ENCODE measurements at places on chromosomes 2 and 18.

- no peak for DNase-seq
These were observed 9.2 kb downstream of the LRRFIP1 start for GRCh38 chr2:237636578-237636977.

DNA sequence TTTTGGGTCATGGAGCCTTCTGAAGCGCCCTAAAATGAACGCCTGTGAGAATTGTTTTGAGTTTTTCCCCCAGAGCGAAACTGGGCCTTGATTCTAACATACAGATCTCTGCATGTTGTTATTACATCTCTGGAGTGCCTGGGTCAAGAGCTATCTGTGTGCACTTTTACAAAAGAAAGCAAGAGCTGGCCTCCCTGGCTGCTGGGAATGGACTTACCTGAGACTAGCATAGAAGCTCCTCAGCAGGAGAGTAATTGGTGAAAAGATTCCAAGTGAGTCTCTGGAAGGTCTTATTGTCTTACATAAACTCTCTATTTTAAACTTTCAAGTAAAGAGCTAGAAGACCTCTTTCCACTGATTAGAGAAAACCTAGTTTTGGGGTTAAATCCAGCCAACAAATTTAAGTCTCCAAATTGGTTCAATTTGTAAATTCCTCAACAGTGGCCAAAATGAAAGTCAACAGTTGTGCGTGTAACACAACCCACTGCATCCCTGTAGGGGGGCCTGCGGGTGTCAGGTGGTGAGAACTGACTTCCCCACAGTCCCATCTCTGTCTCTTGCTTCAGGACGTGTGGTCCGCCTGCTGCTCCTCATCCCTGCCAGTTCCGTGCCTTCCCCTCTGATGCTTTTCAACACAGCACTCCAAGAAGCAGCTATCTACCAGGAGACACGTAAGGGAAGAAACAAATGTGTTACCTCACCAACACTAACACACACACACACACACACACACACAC, 206.1 kb downstream of the SH3BP4 start:
- no peak for DNase-seq

DNA sequence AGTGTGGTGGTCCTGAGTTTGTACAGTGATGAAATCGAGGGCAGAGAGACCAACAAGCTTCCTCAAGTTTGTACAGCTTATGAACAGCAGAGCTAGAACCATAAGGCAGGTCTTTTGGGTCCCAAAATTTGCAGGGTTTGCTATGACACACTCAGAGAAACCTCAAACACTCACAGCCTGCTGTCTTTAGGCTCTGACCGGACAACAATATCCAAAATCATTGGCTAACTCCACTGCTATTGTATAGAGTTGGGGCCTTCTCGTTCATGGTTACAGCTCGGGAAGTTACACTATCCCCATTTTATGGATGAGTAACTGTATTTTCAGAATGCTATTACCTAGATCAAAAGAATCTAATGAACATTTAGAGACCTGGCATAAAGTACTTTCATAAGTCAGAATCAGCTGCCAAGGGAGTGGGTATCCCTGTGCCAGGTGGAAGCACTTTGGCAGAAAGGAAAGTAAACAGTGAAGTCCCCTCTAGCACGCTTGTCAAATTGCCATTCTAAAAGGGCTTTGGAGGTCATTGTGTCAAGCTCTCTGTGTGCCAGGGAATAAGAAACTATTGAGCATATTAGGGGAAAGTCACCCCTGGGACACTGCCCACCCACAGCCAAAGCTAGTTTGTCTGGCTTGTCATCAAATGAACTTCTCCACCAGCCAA, 331.8 kb downstream of the ALK start:
- no peak for DNase-seq

DNA sequence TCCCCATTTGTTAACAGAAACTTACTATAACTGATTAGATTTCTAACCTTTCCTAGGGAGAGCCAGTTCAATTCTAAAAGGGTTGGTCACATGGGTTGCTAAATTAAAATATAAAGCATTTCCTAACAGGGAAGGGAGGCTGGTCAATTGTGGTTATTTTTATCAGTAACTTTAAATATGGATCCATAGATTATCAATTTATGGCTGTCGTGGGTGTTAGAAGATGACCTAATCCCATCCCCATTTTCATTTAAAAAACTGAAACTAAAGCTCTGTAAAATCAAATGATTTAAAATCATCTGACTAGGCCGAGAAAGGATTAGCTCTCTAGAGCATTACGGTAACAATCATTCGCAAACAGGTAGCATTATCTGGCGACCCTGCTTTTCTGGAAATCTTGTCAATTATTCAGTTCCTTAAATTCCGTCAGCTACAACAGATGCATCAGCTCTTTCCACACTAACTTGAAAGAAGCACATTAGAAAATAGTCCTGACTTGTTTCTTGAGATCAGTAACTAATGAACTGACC, 953 bp upstream of the HNRNPA3 start:
- DNase-seq, result no peak

DNA sequence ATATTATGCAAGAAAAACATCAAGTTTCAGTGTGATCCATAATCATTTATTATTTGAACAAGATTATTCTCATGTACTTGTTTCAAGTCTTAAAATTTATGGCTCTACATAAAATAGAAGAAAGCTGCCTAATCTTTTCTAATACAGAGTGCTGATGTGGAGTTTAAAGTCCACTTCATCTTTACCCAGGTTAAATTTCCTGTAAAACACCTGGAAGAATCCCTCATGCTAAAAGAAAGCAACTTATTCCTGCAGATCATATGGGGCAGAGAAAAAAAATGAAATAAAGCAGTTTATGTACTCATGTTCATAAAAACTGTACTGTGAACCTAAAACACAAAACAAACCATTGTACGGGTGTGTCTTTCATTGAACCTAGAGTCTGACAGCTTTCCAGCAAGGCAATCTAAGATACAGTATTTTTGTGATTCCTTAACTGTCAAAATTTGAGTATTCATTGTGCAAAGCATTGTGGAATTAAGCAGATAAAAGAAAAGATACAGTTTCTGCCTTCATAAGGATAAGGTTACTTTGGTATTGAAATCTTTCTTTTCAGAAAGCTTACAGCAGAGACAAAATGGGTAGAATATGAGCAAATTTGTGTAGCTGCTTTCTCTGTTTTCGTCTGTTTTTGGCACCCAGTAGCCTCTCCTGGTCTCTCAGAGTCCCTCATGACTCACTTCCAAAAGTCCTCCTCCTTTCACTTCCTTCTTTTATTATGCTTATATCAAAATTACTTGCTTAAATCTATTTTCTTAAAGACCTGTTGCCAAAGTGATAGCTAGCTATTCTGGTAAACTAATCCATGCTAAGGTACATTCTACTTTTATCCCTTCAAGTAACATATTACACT, 26.9 kb upstream of the GLS start:
- no peak for DNase-seq

DNA sequence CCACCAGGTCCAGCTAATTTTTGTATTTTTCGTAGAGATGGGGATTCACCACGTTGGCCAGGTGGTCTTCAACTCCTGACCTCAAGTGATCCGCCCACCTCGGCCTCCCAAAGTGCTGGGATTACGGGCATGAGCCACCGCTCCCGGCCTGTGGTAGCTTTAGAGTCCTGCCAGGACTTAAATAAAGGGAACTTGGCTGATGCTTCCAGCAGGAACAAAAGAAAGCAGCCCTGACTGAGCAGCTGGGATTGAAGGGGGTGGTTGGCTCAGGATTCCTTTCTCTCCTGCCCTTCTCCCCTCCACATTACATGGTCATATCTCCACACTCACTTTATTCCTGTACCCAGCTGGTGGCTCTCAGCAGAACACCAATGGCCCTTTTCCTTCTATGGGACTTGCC, 20.0 kb downstream of the EFHD1 start:
- no peak for DNase-seq

- no peak for DNase-seq
These were observed 30.3 kb downstream of the SOCS6 start for GRCh38 chr18:70319187-70319586.

DNA sequence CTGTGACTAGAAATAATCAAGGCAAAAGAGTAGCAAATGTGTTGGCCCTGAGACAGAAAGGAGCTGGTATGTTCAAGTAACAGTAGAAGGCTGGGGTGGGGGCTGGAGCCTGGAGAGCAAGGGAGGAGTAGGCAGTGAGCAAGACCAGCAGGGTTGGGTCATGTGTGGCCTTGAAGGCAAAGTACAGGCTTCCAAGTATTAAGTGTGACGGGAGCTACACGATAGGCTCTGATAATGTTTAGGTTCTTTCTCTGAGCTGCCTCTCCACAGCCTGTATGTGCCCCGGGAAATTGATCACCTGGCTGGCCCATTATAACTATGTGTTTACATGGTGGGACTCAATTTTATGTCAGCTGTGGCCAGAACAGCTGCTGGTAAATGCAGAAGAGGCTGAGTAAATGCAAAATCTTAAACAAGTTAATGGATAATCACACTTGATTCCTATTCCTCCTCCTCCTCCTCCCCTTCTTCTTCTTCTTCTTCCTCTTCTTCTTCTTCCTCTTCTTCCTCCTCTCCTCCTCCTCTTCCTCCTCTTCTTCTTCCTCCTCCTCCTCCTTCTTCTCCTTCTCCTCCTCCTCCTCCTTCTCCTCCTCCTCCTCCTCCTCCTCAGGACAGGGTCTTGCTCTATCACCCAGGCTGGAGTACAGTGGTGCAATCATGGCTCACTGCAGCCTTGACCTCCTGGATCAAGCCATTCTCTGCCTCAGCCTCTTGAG, 9.3 kb downstream of the IL1F10 start:
- DNase-seq, result no peak

GRCh38 chr2:8885449-8886201, 48.2 kb upstream of the KIDINS220 start:
- no peak for DNase-seq

GRCh38 chr2:233117811-233118647, 57.9 kb downstream of the INPP5D start:
- DNase-seq, result no peak

GRCh38 chr18:45958027-45958426, 9.1 kb downstream of the EPG5 start:
- no peak for DNase-seq

GRCh38 chr18:29383311-29384273, 1206.7 kb upstream of the CDH2 start:
- no peak for DNase-seq

DNA sequence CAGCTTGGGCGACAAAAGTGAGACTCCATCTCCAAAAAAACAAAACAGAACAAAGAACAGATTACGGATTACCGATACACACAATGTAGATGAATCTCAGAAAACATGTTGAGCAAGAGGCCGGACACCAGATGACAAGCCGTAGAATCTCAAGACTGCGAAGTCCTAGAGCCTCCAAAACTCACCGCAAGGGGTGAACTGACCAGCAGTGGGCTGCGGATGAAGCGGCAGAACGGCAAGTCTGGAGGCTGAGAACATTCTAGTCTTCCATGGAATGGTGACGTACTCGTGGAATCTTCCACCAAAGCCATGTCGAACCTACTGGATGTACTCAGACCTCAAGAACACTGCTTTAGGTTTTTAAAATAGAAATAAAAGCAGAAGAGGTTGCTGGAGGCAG, 198.8 kb downstream of the NDUFA10 start:
- no peak for DNase-seq

- DNase-seq, result no peak
These were observed 132.2 kb downstream of the TDRD15 start for GRCh38 chr2:21256006-21256405.

GRCh38 chr2:148560496-148560895, 84.1 kb upstream of the EPC2 start:
- DNase-seq, result no peak

DNA sequence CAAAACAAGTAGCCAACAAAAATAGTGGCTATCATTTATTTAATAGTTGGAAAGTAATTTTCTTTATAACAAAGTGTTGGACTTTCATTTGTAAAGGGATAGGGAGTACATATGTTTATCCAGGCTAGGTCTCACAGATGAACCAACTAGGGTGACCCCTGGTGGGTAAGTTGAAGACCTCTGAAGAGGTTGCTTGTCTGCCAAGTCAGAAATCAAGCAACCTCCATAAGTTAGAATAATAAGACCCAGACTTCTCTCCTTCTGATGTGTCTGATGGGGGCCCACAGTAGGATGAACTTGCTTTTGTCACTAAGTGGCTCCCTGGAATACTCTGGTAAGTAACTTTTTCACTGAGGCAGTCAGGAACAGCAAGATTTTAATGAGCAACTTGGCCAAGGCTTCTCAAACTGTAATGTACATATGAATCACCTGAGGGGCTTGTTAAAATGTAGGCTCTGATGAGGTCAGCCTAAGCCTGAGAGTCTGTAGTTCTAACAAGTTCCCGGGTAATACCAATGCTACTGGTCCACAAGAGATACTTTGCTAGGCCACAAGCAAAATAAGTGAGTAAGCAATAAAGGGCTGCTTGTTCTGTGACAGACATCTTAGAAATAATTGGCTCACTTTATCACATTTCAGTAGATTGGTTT, 319.6 kb downstream of the PIK3C3 start:
- no peak for DNase-seq
